Sciatic nerve (tissue), 2 donors: ENCODE measurements at places on chromosomes 5 and 9. TPM values are rescaled to one million over a fixed set of nuclear protein-coding genes. Genes with fewer than 3 reads are reported as not detected.

The S100Z gene
- total RNA-seq, result 0.36 TPM

The TOR4A gene
- total RNA-seq, result 4.0 TPM

The TTC23L gene
- total RNA-seq, result 5.9 TPM

The OR1J2 gene
- total RNA-seq, result not detected

The PCDHB14 gene
- 5.3 TPM for total RNA-seq

The KCNT1 gene
- 0.53 TPM for total RNA-seq

The PCDHB11 gene
- total RNA-seq, result 9.9 TPM

The NR3C1 gene
- 148 TPM for total RNA-seq

The CCL28 gene
- total RNA-seq, result 10.4 TPM

The DMRTA1 gene
- total RNA-seq, result 0.53 TPM

The LIX1 gene
- total RNA-seq, result not detected

The WDR31 gene
- total RNA-seq, result 4.6 TPM

The ANKDD1B gene
- 3.6 TPM for total RNA-seq

The NR4A3 gene
- total RNA-seq, result 42.2 TPM

The FOXD4L5 gene
- total RNA-seq, result 0.27 TPM

The CDC20B gene
- total RNA-seq, result not detected

GRCh38 chr5:69202497-69202896, 13.1 kb downstream of the CENPH start:
- DNase-seq, result no peak

GRCh38 chr5:137250421-137250820, 248.7 kb downstream of the SPOCK1 start:
- DNase-seq, result no peak

GRCh38 chr5:121867403-121867802, 15.7 kb downstream of the FTMT start:
- DNase-seq, result no peak

- no peak for DNase-seq
Measured at GRCh38 chr9:119736491-119737454, 367.5 kb upstream of the BRINP1 start.

- no peak for DNase-seq
Measured at GRCh38 chr5:165328846-165329245, 1823.4 kb downstream of the MAT2B start.

DNA sequence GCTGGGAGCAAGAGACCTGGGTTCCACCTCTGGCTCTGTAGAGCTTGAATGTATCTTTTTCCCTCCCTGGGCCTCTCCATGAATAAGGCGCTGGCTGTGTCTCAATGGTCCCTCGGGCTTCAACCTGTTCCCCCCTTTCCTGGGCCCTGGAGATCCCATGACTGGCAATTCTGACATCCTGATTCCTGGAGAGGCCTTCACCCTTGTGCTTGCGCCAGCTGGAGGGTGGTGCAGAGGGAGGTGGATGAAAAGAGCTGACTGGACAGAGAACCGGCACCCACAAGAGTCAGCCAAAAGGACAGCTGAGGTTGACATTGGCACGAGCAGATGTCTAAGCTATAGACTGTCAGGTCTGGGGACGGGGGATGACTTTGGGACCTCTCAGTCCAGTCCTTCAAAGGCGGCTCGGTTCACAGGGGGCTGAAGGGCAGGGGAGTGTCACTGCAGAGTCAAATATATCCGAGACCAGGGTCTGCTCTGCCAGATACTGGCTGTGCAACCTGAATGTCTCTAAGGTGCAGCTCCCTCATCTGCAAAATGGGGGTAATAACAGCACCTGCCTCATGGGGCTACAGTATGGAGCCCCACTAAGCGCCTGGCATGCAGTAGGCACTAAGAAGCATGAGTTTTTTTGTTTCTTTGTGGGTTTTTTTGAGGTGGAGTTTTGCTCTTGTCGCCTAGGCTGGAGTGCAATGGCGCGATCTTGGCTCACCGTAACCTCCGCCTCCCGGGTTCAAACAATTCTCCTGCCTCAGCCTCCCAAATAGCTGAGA, 13.8 kb downstream of the DNM1 start:
- DNase-seq, result no peak

- DNase-seq, result no peak
Measured at GRCh38 chr5:42583322-42583721, 160.1 kb downstream of the GHR start.

DNA sequence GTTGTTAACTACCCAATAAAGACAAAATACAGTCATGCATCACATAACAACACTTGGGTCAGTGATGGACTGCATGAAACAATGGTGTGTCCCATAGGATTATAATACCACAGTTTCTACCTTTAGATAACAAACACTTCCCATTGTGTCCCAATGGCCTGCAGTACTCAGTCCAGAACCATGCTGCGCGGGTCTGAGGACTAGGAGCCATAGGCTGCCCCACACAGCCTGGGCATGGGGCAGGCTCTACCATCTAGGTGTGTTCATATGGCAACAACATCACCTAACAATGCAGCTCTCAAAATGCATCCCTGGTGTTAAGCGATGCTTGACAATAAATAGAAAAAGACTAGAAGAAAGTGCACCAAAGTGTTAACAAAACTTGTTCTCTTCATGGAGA, 6.8 kb downstream of the IPPK start:
- no peak for DNase-seq

GRCh38 chr5:36494841-36495601, 111.4 kb upstream of the SLC1A3 start:
- no peak for DNase-seq

GRCh38 chr5:116291271-116291670, 206.4 kb downstream of the COMMD10 start:
- DNase-seq, result no peak

DNA sequence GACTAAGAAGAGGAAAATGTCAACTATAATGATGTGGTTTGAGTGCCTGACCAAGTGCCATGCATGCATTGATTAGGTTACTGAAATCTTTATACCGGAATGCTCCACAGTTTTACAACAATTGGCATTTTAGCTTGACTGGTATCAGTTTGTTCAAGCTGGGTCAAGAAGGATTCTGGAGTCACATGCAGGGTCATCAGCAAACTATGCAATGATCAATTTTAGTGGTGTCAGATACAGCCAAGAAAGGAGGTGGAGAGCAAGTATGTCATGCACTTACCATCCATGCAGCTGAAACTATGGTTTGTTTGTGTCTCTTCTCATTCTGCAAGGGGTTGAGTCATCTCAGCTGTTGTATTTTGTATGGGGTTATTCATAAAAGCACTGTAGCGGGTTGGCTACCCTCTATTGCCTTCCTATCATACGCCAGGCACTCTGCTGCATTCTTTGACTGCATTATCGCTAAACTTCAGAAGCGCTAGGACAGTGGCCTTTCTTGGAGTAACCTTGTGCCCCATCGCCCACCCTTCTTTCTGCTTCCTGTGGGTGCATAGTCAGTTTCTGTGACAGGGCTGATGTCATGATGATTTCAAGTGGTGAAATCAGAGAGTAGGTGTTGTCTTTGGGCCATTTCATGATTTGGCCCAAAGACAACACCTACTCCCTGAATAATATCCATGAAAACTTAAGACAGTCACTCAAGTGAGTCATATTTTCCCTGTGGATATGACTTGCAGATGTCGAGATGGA, 145.4 kb downstream of the MTX3 start:
- DNase-seq, result no peak

GRCh38 chr9:35932735-35933134, 23.4 kb downstream of the SPAAR start:
- no peak for DNase-seq

DNA sequence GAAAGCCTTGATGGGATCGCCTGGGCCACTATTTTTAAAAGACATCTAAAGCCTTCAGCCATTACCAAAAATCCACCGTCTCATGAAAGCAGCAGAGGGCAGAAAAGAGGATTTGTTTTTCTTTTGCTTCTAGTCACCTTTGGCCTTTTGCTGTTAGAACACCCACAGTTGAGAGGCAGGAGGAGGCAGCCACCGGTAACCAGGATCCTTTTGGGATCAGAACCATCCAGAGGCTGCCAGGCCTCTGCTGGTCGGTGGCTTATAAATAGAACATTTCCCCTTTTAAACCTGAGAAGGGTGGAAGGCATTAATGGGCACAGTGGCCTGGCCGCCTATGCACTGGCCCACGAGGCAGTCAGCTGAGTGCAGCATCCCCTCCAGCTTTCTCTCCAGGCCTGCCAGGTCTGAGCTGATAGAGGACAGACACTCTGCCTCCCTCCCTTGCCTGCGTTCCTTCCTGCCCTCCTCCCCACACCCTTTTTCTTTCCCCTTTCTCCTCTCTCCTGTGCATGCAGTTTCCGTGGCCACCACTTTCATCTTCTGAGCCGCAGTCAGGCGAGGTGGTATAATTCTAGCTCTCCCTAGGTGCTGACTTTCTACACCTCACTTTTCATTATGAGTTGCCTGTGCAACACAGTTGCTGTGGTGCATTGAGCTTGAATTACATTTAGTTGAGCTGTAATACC, 253.4 kb downstream of the ARHGAP26 start:
- peak; percentile 62 for DNase-seq

DNA sequence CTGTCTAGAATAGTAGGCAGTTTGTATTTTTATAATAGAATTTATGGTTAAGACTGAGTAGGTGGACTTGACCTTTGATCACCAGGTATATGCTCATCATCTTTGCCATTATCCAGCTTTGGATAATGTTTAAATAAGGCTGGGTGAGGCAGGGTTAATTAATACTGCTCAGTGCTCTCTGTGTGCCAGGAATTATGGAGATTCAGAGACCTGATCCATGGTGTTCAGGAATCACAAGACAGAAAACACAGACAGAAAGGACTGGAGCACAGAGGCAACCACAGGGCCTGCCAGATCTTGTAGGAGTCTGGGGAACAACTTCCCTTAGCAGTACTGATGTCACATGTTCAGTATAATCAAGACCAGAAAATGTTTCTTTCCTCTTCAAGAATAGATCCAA, 186.3 kb upstream of the ADCY2 start:
- no peak for DNase-seq

- no peak for DNase-seq
Measured at GRCh38 chr5:88391991-88392390, 123.3 kb upstream of the TMEM161B start.

DNA sequence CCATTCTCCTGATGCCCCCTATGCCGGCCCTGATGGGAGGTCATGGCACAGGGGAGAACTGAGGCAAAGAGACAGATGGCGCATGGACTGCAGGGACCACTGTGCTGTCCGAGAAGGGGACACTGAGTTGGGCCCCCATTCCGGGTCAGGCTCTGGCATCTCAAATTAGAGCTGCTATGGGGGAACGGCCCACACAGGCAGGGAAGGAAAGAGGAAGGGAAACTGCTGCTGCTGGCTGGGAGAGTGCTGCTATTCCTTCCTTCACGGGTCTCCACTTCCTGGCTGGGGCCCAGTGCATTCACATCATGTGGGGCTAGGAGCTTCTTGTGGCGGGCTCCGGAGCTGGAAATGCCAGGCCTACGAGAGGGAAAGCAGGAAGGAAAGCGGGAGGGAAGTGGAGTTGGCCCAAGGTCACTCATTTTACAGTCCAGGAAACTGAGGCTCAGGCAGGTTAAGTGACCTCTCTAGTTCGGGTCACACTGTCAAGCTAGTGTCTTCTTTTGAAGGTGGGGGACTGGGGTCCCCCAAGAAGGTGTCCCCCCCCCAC, 1.3 kb upstream of the CARD19 start:
- DNase-seq, result peak; percentile 83

GRCh38 chr5:168472329-168472728, 13.9 kb upstream of the RARS1 start:
- no peak for DNase-seq

- DNase-seq, result no peak
Measured at GRCh38 chr9:135990468-135991429, 29.6 kb upstream of the UBAC1 start.

- no peak for DNase-seq
Measured at GRCh38 chr9:16266648-16267276, 603.7 kb downstream of the BNC2 start.

DNA sequence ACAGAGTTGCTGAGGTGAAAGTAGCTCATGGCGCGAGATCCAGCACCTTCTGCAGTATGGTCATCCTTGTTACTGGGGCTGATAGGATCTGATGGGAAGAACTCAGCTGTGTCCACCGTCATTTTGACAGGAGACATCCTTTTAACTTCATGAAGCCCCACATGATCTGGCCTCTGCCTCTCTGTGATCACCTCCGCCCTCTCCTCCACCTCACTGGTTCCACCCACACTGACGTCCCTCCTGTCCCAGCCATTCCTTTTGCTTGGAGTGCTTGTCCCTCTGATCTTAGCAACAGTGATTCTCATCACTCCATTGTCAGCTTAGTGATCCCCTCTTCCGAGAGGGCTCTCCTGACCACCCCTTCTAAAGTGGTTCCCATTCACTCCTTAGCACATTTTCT, 25.8 kb downstream of the NEUROG1 start:
- no peak for DNase-seq

DNA sequence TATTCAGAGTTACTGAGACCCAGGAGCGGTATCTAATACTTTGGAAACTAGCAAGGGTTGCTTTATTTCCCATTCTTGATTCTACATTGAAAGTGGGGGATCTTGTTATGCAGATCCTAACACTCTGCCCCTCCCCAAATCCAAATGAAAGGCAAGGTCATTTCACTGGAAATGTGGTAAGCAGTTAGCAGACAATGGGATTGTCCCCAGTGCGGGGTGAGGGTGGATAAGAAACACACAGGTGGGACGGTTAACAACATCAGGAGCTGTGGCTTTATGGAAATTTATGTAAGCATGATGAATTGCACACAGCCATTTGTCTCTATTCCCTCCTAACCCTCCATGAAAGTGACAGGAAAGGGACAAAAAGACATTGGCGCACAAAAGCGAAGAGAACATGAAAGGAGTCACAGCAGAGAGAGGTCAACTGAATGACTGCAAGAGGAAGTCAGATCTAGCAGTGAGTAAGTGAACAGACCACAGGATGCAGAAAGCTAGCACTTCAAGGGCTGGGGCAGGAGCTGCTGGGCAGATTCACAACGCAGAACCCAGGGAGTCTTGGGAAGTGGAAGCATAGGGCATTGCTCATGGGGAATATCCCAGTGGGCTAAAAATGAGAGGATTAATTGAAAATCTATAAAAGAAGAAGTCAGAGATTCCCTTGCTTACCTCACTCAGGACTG, 184.4 kb downstream of the HSD17B3 start:
- no peak for DNase-seq

DNA sequence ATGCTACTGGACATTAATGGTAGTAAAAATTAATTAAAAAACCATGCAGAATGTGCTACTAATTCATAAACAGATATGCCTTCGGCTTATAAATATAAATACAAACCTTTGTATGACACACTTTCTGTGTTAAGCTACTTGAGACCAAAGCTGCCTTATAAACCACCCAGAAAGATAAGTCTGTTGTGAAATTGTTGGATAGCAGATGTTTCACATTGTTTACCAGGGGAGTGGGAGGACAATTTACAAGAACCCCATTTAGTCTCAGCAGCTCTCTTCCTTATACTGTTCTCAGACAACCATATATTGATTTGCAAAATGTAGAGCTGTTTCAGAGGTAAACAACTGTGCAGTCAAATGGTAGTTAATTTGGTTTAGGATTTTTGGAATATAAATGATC, 524.4 kb downstream of the PRR16 start:
- no peak for DNase-seq

- peak; percentile 64 for DNase-seq
Measured at GRCh38 chr9:88258601-88259000, 120.3 kb upstream of the SPATA31C2 start.
